ENCODE measurements at places on chromosomes 12 and 14.

DNA sequence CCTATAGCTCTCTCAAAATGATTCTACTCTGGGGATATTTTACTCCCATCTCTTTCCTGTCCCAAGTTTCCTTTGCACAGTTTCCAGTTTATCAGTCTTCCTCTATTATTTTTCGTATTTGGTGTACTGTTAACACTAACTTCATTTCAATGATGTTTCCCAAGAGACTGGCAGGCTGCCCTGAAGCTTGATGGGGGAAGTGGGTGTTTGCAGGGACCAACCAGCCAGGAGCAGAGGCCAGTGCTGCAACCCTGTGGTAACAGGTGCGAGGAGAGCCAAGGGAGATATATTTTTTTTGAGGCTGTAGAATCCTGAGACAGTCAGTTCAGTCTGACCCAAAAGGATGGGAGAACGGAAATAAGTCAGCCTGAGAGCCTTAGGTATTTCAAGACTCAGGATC, 11.8 kb upstream of the CEBPE start:
- DNase-seq: no peak

DNA sequence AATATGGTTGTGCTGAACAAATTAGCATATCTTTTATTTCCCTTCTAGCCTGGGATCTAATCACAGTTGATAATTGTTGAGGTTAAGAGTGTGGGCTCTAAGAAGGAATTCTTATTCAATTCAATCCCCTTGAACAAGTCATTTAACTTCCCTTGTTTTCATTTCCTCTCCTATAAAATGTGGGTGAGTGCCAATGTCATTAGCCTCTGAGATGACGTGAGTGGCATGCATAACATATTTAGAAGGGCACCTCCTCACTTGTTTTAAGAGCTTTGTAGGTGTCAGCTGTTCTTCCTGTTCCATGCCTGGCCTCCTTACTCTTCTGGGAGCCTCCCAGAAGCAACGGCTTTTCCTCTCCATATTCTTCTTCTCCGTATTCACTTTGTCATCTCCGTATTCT, 155.4 kb upstream of the NEDD1 start:
- DNase-seq: no peak

- DNase-seq: no peak
Observed at GRCh38 chr12:114090211-114090610, 124.1 kb upstream of the RBM19 start.

GRCh38 chr12:96416033-96416799, 16.0 kb upstream of the CDK17 start:
- no peak for DNase-seq

GRCh38 chr12:106866426-106867080, 89.2 kb upstream of the TMEM263 start:
- DNase-seq: no peak

DNA sequence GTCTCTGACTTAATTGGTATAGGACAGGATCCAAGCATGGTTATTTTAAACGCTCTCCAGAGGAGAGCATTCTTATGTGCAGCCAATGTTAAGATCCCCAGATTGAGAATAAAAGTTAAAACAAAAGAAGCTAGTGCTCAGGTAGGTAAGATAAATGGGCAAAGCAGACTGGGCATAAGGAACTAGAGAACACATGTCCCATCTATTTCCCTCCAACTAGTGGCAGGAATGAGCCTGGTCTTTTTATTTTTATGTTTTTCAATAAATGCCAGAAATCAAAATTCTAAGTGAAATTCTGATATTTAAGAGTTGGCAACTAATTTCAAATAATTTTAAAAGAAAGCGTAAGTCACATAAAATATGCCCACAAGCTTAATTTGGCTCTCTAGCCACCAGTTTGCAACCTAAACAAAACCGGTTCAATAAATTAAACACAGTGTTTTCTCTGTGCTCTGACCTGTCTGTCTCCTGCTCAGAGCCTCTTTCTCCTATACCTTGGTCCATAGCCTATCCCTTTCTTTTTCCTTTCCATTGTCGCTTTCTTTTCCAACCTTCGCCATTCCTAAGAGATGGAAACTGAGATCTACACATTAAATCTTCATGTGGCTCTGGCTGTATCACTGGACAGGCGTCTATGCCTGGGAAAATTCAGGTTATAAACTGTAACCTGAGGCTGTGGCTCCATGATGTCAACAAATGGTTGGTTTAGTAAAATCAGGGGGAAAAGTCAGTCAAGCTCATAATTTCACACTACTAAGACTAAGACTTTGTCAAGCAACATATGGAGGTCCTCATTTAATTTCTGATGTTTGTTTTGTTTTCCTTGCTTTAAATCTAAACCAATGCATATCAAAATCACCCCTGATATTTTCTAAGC, 5.5 kb downstream of the SLC38A1 start:
- no peak for DNase-seq

- DNase-seq: peak; percentile 37
Observed at GRCh38 chr14:67837011-67837624, 17.5 kb downstream of the RAD51B start.

GRCh38 chr14:70886421-70887206, 20.6 kb upstream of the PCNX1 start:
- DNase-seq: no peak

DNA sequence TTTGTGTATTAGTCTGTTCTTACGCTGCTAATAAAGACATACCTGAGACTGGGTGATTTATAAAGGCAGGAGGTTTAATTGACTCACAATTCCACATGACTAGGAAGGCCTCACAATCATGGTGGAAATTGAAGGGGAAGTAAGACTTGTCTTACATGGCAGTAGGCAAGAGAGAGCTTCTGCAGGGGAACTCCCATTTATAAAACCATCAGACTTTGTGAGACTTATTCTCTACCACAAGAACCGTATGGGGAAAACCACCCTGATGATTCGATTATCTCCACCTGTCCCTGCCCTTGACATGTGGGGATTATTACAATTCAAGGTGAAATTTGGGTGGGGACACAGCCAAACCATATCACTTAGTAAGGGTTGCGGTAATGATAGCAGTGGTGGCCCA, 833.1 kb downstream of the FLRT2 start:
- no peak for DNase-seq

DNA sequence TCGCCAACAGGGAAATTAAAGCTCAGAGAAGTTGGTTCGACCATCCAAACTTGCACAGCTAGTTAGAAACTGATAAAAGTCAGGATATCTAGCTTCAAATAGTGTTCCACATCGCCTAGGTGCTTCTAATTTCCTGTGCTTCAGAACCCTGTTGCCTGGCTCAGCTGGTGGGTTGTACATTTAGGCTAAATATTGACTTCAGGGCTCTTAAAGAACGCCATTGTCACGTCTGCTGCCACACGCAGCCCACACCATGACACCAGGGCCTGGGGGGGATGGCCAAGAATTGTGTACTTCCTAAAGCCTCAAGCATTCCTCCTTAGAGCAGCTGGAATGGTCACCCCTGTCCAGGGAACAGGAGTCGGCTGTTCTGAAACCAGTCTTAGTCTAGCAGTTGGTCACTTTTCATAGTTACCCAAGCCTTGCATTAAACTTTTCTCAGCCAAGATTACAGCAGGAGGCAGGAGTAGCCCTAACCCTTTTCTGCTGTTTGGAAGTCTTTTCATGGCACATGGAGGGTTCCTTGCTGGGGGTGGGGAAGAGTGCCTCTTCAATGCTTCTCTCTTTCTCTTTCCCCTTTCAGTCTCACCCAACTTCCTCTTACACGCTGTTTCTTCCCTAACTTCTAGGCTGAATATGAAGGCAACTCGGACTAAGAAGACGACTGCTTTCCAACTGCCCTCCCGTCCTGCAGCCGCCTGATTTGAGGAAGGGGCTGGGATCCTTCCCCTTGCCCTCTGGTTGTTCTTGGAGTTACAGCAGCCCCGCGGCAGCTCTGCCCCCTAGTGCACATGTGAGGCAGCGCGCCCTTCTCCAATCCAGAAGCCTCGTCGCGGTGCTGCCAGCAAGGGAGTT, 17.1 kb downstream of the FOS start:
- peak; percentile 59 for DNase-seq

DNA sequence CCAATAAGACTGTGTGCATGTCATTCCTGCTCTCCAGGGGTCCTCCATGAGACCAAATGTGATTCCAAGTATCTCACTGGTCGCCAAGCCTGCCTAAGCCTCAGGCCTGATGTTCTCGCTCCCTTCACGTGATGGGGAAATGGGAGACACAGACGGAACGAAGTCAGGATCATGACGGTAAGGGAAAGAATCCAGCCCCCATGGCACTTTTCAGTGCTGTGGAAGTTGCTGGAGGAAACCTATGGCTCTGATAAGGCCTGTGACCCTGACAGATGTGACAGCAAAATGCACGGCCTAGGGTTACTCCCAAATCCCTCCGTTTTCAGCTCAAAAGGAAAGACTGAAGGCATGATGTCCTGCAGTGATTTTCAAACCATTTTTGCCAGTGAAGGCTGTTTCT, 184.9 kb downstream of the CALM1 start:
- DNase-seq: no peak

DNA sequence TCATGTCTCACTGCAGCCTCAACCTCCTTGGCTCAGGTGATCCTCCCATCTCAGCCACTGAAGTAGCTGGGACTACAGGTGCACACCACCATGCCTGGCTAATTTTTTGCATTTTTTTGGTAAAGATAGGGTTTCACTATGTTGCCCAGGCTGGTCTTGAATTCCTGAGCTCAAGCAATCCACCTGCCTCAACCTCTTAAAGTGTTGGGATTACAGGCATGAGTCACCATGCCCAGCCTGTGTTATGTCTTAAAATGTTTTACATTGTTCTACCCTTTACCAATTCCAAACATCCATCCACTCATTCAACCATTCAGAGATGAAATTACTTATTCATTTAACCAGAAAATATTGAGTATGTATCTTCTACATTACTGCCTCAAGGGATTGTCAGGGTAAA, 111.6 kb upstream of the BTG1 start:
- no peak for DNase-seq

DNA sequence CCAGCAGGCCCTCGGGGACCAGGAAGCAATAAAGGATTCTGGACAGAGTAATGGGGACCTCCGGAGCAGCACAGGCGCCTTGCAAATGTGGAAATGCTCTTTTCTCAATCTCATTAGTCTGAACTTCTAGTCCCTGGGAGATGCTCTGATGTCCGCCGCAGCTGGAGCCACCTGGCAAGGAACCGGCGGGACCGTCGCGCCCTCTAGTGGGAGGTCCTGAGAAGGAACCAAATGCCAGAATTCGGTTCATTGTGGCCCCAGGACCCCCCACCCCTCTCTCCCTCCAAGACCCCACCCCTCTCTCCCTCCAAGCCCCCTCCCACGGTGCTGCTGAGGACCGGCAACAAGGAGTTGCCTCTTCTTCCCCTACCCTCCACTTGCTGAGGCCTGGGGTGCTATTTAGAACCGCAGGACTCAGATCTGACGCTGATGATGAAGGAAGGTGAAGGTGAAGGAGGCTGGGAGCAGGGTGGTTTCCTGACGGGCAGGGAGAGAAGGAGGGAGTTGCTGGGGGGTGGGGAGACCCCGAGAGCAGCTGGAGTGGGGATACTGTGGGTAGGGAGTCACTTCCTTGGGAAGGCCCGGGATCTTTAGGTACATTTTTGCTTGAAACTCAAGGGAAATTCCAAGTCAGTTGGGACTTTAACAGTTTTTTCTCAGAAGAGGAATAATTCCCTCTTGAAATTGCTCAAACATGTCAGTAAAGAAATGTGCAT, 42.5 kb downstream of the SMIM41 start:
- DNase-seq: no peak

DNA sequence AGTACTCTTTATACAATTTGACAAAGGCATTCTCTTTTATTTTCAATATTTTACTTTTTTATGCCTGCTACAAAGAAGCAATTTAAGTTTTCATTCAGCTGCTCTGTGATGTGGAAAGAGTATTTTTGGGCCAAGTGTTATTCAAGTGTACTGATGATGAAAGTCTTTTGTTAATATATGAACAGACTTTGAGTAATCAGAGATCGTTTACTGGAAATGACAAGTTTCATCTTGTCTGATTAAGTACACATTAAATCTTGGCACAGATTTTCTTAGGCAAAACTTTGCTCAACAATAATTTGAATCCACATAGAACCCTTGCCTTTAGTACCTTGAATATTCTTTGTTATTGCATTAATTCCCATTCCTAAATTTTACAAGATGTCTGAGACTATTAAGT, 13.3 kb upstream of the PZP start:
- DNase-seq: peak; percentile 49

DNA sequence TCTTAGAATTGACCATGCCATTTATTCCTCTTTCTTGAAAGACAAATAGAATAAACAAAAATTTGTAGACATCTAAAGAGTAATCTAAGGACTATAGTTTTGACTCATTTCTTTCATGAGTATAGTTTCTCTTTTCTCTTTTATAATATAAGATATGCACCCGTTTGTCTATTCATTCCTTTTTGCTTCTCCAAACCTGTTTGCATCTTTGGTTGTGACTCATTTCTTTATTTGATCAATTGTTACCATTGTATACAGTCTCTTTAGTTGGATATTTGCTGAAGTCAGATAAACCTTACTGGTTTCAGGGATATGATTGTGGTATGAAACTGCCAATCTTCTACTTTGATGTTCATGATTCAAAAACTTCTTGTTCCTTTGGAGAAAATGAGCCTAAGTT, 268.7 kb downstream of the FBXL14 start:
- no peak for DNase-seq

DNA sequence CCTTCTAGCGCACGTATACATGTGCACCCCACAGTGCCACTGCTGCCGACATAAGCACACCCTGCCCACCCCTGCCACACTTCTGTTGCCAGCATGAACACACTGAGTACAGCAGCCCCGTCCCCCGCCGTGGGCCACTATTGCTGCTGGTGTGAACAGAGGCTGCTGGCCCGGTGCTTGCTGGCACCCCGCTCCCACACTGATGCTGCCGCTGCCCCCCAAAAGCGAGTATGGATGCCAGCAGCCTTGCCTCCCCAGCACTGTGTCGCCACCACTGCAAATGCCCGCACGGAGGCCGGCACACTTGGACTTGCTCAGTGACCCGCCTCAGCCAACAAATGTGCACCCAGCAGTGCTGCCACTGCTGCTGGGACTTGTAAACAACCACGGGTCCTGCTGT, 872.4 kb upstream of the ATXN7L3B start:
- no peak for DNase-seq

DNA sequence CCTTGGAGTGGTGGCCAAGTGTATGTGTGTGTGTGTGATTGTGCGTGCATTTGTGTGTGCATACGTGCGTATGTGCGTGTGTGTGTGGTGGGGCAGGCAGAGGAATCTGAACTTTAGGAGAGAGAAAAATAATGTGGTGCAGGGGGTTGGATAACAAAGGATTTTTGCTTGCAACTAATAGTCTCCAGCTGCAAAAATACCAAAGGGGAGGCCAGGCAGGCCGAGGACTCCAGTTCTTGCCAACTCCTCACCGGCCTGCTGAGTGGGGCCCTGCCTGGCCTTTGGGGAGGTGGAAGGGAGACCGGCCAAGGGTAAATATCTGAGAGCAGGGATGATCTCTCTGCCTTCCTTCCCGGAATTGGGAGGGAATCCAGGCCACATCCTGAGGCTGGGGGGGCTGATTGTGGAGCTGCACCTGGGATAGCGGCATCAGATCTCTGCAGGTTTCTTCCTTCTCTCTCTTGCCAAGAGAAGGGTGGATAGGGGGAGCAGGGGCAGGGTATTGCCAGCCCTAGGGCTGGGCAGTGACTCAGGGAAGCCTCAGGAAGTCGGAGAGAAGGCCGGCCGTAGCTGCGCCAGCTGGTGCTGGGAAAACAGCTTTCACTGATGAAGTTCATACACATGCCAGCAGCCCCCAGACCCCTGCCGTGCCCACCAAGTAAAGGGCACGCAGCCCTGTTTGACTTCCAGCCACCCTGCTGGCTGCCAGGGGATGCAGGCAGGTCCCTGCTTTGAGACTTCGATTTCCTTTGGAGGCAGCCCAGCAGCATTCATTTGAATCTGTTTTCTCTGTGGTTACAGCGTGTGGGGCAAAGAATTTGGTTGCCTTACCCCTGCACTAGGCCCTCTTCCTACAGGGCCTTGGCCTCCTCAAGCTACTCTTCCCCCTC, 4.6 kb upstream of the LRP1-AS start:
- DNase-seq: no peak
